RWPE2 (cell line): ENCODE measurements at places on chromosomes 4 and X.

GRCh38 chrX:151742311-151742710 is 7.8 kb downstream of the CNGA2 start:
- DNase-seq, result no peak

DNA sequence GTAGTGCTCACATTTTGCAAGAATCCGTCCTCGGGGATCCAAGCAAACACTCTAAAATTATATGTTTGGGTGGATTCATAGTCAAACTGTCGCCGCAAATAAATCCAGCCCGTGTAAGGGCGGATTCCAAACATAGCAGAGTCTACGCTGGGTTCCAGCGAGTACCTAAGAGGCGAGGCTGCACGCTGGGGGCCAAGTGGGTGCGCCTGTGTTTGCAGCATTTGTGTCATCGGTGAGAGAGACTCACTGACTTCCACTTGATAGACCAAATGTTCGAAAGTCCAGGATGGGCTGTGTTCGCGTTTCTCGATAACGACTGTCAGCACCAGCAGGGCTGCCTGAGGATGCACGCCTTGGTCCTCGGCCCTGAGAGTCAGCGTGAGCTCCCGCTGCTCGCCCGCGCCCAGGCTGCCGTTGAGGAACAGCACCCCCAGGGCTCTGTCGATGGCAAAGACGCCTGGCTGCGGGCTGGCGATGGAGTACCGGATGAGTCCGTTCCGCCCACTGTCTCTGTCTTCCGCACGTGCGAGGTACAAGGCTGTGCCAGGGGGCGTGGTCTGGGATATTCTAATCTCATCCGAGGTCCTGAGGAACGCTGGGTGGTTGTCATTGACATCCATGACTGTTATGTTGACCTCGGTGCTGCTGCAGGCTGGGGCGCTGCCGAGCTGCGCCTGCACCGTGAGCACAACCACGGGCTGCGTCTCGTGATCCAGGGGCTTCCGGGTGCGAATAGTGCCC is 158.7 kb downstream of the DCHS2 start:
- DNase-seq, result no peak

DNA sequence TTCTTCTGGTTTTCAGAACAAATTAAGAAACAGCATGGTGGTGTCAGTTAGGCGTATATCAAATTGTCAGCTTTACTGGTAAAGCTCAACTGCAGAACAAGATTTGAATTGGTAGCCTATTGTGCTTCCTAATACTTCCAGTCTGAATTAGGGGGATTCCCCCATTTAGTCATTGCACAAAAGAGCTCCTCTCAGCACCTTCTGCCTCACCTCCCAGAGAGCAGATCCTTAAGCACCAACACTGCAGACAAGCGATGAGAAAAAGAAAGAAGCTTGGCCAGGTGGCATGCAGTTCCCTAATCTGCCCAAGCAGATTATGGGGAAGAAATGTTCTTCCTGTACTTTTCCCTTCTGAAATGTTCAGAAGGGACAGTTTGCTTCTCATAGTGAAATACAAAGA is 9.2 kb downstream of the MAP9 start:
- no peak for DNase-seq

DNA sequence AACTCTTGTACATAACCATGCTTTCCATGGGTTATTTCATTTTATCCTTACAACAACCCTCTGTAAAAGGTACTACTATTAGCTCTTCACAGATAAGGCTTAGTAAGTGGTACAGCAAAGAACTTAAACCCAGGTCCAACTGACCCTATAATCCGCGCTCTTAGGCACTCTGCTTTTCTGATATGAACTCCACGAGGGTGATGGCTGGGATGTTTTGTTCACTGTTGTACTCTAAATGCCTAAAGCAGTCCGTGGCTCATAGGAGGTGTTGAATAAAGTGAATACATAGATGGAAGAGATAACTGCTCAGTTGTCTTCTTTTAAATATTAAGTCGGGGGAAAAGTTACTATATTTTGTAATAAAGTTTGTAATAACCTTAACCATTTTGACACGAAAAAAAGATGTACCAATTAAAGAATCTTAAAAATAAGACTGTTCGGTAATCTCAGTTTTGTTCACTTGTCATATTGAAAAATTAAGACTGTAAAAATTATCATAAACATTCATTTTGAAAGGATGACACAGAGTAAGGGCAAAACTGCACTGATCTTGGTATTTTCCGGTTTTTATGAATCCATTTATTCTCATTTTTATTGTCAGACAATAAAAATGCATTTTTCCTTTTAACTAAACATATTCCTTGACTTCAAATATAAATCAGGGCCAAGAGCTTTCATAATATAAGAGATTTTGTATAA is 166.5 kb downstream of the FBXW7 start:
- no peak for DNase-seq

- DNase-seq, result no peak
Measured at GRCh38 chrX:72254816-72255215, 16.0 kb upstream of the ERCC6L start.

DNA sequence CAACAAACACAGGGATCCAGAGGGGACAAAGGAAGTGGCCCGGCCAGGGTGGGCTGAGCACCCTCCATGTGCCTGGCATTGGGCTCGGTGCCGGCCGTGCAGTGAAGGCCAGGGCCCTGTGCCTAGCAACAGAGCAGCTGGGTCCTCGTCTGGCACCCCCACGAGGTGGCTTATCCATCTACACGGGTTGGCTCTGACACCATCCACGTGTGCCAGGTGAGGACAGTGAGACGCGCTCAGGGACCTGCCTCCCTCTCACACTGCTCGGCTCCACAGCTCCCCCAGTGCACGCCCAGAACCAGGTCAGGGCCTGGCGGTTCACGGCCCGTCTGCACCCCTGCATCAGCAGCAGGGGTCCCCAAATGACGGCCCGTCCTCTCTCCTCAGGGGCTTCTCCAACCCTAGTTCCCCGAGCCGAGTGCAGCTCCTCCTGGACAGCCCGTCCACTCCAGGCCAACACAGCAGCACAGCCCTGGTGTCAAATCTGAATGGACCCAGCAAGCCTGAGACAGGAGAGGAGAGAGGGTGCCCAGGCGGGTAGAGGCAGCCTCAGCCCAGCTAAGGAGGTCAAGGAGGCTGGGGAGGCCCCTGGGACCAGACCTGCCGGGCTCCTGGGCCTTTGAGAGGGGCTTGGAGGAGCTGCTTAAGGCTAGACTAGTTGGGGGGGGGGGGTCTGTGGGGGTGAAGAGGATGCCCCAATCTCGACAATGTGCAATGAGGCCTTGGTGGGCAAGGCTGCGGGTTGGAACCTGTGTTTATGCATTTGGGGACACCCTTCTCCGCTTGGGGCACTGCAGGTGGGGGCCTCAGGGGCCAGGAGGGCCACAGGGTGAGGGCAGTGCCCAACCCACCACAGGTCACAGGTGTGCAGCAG is 113.6 kb downstream of the FAM53A start:
- DNase-seq, result peak; percentile 58

DNA sequence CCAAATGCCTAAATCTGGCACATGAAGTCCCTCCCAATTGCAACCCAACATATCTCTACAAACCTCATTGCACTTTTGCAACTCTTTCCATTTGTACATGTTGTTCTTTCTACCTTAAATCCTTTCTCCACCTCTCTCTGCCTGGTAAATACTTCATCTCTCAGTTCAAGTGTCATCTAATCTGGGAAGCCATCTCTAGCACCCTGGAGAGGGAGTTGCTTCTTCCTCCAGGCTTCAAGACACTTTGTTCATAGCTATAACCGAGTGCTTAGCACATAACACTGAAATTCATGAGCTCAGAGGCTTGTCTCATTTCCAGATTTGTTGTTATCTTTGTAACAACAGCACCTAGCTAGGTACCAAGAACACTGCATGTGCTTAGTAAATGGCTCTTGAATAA is 114.8 kb upstream of the NAP1L5 start:
- DNase-seq, result no peak

DNA sequence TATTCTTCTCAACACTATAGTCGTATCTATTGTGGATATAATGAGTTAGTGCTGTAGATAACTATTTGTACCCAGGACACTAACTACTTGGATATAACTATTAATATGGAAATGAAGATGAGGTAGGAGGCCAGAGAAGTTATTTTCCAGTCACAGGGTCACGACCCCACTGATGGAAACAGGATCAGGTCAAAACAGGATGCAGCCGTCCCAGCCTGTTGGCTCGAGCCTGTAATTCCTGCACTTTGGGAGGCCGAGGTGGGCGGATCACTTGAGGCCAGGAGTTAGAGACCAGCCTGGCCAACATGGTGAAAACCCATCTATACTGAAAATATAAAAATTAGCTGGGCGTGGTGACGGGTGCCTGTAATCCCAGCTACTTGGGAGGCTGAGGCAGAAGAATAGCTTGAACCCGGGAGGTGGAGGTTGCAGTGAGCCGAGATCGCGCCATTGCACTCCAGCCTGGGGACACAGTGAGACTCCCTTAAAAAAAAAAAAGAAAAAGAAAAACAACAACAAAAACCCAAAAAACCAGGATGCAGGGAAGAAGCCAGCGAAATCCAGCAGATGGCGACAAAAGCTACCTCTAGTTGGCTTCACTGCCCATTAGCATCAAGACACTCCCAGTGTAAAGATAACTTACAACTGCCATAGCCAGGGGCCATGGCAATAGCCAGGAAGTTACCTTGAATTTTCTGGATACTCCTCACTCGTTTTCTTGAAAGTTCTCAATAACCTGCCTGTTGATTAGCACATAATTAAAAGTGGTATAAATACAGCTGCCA is 37.9 kb upstream of the NKAP start:
- no peak for DNase-seq

- DNase-seq, result no peak
Measured at GRCh38 chrX:12610079-12610478, 181.1 kb upstream of the PRPS2 start.

- no peak for DNase-seq
Measured at GRCh38 chr4:56860781-56861180, 39.3 kb upstream of the SPINK2 start.

- no peak for DNase-seq
Measured at GRCh38 chr4:53421791-53422190, 44.4 kb downstream of the FIP1L1 start.

DNA sequence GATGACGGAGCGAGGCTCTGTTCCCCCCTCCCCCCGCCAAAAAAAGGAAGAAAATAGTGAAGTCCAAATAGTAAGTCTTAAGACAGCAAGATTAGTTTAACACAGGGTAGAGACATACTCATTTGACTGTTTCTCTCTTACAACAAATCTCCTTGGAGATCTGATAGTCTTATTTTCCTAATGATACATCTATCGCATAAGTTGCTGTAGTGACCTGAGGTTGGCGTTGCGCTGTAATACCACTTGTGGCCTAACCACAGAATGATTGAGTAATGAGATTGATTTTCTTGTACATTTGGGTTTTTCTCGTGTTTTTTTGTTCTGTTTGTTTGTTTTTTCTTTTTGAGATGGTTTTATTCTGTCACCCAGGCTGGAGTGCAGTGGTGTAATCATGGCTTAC is 27.2 kb downstream of the OCIAD1 start:
- no peak for DNase-seq

DNA sequence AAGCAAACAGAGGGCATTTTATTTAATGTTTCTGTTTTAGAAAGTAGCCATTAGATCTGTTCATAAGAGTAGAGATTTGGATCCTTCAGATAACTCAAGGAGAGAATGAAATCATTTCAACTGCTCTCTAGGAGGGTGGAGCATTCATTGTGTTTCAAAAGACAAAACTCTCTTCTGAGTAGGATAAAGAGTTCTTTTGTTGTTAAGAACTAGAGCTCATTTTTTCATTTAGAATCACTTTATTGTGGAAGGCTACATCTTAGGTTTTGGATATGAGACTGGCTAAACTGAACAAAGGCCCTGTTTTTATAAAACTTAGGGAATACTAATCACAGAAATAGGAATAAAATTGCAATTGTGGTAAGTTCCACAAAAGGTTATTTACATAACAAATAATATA is 193.9 kb upstream of the PCDH10 start:
- DNase-seq, result no peak

- DNase-seq, result no peak
Measured at GRCh38 chr4:175944126-175944910, 121.3 kb upstream of the WDR17 start.
